ENCODE measurements at places on chromosomes 16 and 17. TPM values are rescaled to one million over a fixed set of nuclear protein-coding genes. Genes with fewer than 3 reads are reported as not detected.

Gene KRTAP9-4
- polyA plus RNA-seq, result not detected

Gene KRTAP4-4
- polyA plus RNA-seq, result not detected

Gene SEPTIN12
- not detected for polyA plus RNA-seq

Gene CACNG3
- polyA plus RNA-seq, result not detected

Gene TEDC2
- 9.8 TPM for polyA plus RNA-seq

Gene FLOT2
- polyA plus RNA-seq, result 98.4 TPM

Gene CSF3
- polyA plus RNA-seq, result not detected

Gene INPP5K
- polyA plus RNA-seq, result 25.4 TPM

Gene LPO
- polyA plus RNA-seq, result 0.14 TPM

Gene KRTAP9-2
- not detected for polyA plus RNA-seq

Gene ABI3
- 6.5 TPM for polyA plus RNA-seq

Gene ZFP3
- polyA plus RNA-seq, result 16.8 TPM

Gene CTU2
- polyA plus RNA-seq, result 10.7 TPM

Gene LMF1
- polyA plus RNA-seq, result 16.7 TPM

Gene HOXB8
- polyA plus RNA-seq, result 47.3 TPM

Gene IGSF6
- polyA plus RNA-seq, result 2.7 TPM

Gene RAC3
- 11.5 TPM for polyA plus RNA-seq

Gene AANAT
- 0.40 TPM for polyA plus RNA-seq

Gene OMG
- polyA plus RNA-seq, result 0.29 TPM

Gene TMEM100
- 62.3 TPM for polyA plus RNA-seq

Gene DDX42
- 173 TPM for polyA plus RNA-seq

Gene PRKCB
- 3.6 TPM for polyA plus RNA-seq

Gene OTOP2
- polyA plus RNA-seq, result not detected

Gene DHRS7C
- not detected for polyA plus RNA-seq

Gene HAGHL
- 3.3 TPM for polyA plus RNA-seq

Gene LDHD
- polyA plus RNA-seq, result 6.5 TPM

Gene KRT40
- 0.03 TPM for polyA plus RNA-seq

Gene P2RX5
- 1.7 TPM for polyA plus RNA-seq

Gene PRR11
- polyA plus RNA-seq, result 19.2 TPM

Gene CCDC200
- 6.8 TPM for polyA plus RNA-seq

Gene LITAF
- polyA plus RNA-seq, result 123 TPM

Gene HBZ
- polyA plus RNA-seq, result 0.37 TPM

Gene RAB26
- polyA plus RNA-seq, result 2.4 TPM

Gene NEUROD2
- polyA plus RNA-seq, result 0.04 TPM

Gene CEP295NL
- not detected for polyA plus RNA-seq

Gene TPSG1
- 1.6 TPM for polyA plus RNA-seq

Gene ZNF276
- 31.6 TPM for polyA plus RNA-seq

Gene TBC1D3C
- polyA plus RNA-seq, result 0.30 TPM

Gene ATPAF2
- 25.0 TPM for polyA plus RNA-seq

Gene TMED6
- polyA plus RNA-seq, result 2.8 TPM

Gene SEZ6
- polyA plus RNA-seq, result 0.25 TPM

Gene RNF166
- polyA plus RNA-seq, result 21.2 TPM

Gene CA5A
- 0.42 TPM for polyA plus RNA-seq

Gene ZNHIT3
- polyA plus RNA-seq, result 67.8 TPM

Gene MYH8
- polyA plus RNA-seq, result 0.97 TPM

Gene SLC16A13
- polyA plus RNA-seq, result 4.8 TPM

Gene EVPLL
- 0.75 TPM for polyA plus RNA-seq

Gene NACA2
- 1.5 TPM for polyA plus RNA-seq

Gene LAT
- polyA plus RNA-seq, result 10.1 TPM

Gene NTN1
- 3.0 TPM for polyA plus RNA-seq

Gene ICAM2
- polyA plus RNA-seq, result 28.7 TPM

Gene GTF3C1
- 82.0 TPM for polyA plus RNA-seq

Data from right renal pelvis (tissue), 4 donors.